Omental fat pad (tissue), 4 donors: ENCODE measurements at places on chromosomes 11 and 22. TPM values are rescaled to one million over a fixed set of nuclear protein-coding genes. Genes with fewer than 3 reads are reported as not detected.

SLC22A12 gene
- total RNA-seq: not detected

USH1C gene
- 0.19 TPM for total RNA-seq

F2 gene
- total RNA-seq: not detected

NEFH gene
- total RNA-seq: 0.32 TPM

- no peak for DNase-seq
These were observed 91.7 kb downstream of the TP53I11 start for GRCh38 chr11:44858796-44859527.

DNA sequence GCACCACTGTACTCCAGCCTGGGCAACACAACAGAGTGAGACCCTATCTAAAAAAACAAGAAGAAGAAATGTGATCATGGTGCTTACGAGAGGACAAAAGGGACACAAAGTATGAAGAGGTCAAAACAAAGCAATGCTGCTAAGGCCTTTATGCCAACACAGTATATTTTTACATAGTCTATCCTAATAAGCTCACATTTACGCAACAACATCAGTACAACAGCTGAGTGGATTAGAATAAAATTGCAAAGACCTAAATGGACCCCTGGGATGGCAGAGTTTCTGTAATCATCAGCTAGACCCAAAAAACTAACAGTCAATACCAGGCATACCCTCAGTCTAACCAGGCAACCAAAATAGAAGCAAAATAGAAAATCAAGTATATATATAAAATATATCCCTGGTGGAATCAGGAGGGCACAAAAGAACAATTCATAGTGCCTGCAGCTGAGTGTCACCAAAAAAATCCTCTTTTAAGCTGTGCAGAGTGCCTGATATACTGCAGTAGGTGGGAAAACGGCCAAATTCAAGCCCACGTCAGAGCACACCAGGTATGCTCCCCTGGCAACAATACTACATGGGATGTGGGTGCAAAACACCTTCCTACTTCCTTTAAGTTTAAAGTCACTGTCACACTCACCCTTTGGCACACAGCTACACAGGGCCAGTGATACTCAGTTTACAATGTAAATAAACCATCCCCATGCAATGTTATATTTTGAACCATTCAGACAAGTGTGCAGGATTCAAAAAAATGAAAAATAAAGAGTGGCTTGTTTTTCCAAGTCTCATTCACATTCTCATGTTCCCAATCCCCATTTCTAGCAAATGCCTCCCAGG, 57.8 kb downstream of the RBFOX2 start:
- DNase-seq: no peak

MAPK1 gene
- 37.2 TPM for total RNA-seq

- no peak for DNase-seq
These were observed 7.6 kb upstream of the C11orf96 start for GRCh38 chr11:43934601-43935423.

DNA sequence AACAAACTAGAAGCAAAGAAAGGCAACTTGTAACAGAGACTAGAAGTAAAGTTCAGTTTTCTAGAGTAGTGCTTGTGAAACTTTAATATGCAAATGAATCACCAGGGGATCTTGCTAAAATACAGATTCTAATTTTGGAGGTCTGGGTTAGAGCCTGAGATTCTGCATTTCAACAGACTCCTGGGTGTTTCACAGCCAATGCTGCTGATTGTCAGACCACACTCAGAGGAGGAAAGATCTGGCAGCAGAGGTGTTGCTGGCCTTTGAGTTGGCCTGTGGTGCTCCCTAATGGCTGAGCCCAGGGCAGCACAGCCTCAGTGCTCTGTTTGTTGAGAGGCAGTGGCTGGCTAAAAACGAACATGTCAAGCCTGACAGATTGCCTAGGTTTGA, 5.4 kb downstream of the CRY2 start:
- DNase-seq: no peak

- DNase-seq: no peak
These were observed 595.3 kb upstream of the CADM1 start for GRCh38 chr11:116099541-116099940.

DNA sequence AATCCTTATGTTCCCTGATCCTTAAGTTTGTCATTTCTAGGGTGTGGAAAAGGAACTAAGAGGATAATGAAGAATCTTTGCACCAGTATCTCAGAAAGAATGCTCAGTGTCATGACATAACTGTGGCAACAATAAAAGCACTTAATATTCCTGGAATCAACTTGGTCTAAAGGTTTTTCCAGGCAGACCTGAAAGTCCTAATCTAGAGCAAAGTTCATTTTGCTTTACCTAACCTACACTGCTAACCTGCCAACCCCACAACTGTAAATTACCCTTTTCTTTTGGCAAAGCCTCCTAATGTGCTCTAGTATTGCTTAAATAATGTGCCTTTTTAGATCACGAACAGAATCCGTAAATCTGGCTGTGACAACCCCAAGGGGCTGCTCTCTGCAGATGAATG, 82.5 kb downstream of the AMBRA1 start:
- DNase-seq: no peak

DNA sequence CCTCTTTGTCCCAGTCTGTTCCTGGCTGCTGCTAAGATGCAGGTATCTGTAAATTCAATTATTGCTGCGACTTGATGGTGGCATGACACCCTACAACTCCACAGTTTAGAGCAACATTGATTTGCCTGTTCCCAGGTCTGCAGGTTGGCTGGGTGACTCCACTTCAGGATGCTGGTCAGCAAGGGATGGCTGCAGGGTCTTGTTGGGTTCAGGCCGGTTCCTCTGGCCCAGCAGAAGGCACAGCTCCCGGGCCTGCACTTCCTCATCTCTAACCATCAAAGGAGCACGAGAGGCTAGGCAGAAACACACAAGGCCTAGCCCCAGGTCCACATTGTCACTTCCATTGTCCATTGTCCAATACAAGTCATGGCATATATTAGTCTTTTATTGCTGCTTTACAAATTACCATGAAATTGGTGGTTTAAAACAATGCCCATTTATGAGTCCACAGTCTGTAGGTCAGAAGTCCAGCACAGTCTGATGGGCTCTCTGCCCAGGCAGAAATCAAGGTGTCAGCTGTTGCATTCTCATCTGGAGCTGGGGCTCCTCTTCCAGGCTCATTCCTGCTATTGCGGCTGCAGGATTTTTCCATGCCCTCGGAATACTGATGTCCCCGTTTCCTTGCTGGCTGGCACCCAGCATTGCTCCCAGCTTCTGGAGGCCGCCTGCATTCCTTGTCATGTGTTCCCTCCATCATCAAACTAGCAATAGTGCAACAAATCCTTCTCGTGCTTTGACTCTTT, 96.6 kb upstream of the LMO1 start:
- DNase-seq: no peak

DNA sequence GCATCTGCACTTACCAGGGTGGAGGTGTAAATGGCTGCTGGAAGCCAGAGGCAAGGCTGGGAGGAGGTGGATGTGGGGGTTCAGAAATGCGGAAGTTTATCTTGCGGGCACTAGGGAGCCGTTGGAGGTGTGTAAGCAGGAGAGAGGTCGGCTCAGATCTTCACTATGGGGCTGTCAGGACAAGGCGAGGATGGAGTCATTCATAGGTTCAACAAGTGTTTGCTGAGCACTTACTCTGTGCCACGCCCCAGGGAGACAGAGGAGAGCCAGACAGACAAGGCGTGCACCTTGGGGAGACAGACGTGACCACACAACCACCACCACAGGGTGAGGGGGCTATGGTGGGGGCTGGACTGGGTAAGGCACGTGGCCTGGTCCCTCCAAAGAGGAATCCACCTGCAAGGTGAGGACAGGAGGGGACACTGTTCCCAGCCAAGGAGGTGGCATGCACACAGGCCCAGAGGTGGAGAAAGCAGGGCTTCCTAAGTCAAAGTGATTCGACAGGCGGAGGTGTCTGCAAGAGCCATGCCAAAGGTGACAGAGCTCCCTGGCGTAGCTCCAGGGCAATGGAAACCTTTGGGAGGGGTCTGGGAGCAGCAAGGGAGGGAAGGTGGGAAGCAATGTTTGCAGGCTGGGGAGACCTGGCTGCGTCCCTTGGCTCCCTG, 30.8 kb upstream of the TCF20 start:
- DNase-seq: no peak

GRCh38 chr22:42922374-42923191, 65.5 kb upstream of the ARFGAP3 start:
- no peak for DNase-seq

GGT1 gene
- total RNA-seq: 1.1 TPM

MRGPRX4 gene
- not detected for total RNA-seq

DNA sequence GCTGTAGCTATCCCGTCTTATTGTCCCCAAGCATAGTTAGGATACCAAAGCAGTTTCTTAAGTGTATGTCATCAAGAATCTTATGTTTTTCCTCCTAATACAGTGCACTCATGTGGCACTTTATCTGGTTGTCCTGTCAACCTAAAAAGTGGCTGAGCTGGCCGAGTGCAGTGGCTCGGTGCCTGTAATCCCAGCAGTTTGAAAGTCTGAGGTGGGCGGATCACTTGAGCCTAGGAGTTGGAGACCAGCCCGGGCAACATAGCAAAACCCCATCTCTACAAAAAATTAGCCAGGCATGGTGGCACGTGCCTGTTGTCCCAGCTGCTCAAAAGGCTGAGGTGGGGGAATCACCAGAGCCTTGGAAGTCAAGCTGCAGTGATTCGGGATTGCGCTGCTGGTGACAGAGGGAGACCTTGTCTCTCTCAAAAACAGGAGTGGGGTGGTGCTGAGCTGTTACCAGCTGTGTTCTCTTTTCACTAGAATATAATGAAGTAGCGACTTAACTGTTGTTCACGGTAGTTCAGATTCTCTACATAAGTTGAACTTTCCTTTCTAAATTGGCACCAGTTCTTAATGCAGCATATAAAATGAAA, 48.1 kb downstream of the EP300 start:
- DNase-seq: no peak

C11orf42 gene
- not detected for total RNA-seq

KCTD14 gene
- total RNA-seq: 8.4 TPM

H19 gene
- 569 TPM for total RNA-seq

DNA sequence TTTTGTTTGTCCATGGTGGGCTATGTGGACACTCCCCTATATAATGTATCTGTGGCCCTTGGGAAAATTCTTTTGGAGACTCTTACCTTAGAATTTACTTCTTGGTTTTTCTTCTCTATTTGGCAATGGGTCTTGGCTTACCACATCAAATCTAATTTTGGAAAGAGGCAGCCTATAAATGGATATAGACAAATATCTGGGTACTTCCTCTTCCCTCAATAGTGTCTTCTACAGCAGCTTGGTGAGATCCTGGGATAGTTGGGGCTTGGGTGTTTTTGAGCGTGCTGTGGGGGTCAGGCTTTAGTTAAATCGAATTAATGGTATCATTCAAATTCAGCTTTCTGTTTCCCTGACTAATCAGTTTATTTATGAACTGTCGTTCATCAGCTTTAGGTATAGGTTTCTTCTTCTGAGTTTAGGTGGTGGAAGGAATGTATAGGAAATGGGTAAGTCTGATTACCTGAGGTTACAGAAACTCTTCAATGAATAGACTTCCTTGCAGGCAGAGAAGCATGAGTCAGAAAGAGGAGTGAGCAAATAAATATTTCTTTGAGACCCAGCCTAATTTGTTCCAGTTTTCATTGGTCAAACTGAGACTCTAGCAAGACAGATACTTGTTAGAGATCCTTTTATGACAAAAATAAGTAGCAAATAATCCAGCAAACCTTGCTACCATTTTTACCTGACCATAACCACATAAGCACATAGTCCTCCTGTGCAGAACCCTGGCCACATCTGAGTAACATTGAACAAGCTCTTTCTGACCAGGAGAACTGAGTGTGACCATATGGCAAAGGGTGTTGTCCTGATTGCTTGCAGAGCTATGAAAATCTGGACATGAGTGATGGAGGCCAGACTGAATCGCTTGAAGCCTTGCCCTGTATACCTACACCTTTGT, 68.6 kb upstream of the SORL1-AS1 start:
- no peak for DNase-seq

TPBGL gene
- not detected for total RNA-seq

NNMT gene
- 1,460 TPM for total RNA-seq

INPPL1 gene
- total RNA-seq: 47.6 TPM

CCDC88B gene
- total RNA-seq: 24.1 TPM

DNA sequence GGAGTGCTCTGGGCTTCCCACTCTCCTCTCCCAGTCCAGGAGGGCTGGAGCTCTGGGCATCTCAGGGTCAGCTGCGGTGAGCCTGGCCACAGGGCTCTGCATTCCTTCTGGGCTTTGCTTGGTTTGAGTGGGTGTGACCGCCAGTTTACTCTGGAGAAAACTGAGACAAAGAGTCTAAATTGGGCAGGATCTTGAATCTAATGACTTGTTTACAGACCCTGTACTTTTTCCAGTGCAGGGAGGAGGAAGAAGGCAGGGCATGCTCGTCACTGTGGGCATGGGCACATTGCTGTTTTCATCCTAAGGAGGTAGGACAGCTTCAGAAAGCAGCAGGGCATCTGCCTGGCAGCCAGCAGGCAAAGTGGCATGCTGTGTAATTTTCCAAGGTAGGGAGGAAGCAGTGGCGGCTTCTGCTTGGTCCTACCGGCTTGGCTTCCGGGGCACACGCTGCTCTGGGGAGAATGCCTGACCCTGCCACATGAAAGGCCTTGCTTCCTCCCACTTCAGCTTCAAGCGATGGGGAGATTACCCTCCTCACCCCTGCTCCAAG, 22.9 kb downstream of the FLI1 start:
- no peak for DNase-seq

- DNase-seq: no peak
These were observed 340.2 kb downstream of the TBC1D22A start for GRCh38 chr22:47102648-47103047.

DNA sequence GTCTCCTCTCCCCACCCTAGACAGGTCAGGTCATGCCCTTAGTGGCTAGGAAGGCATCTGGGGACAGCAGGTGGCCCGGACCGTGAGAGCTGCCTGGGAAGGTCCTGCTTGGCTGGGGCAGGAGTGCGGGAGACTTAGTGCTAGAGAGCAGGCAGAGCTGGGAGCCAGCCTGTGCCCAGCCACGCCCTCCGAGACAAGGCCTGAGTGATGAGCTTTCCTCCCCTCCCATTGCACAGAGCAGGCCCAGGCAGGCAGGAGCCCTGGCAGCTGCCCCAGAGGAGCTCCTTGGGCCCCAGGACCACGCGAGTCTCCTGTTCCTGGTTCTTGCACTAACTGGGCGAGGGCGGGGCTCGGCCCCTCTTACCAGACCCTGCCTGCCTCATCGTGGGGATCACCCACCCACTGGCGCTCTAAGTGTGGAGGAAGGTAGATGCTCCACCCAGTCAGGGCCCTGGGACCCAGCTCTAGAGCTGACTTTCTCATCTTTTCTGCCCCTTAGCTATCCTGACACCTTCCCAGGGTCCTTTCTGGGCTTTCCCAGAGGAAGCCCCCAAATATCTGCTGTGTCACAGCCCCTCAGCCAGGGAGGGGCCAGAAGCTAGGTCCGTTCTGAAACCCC, 44.9 kb downstream of the MACROD1 start:
- no peak for DNase-seq

DNA sequence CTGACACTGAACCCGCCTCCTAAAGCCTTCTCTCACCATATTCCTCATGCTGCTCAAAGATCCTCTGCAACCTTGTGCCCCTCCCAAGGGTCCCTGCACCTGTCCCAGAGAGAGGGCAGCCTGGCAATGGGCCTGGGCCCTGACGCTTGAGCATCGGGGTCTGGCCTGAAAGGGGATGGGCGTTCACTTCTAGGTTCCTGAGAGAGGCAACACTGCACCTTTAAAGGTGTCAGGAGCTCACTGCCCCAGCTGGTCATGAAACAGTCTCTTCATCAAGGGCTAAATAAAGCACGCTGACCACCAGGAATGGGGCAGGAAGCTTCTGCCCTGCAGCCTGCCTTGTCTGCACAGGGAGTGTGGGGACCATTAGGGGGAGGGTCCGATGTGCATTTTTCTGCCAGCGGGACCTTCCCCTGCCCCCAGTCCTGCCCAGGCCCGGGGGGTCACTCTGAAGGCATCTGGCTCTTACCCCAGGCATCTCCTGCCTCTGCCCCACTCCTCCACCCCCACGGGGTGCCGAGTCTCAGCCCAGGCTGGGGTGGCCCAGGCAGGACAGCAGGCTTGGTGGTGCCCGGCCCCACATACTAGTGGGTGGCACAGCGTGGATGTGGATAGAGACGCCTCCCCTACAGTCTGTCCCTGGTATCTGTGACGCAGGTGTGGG, 3.5 kb downstream of the C11orf21 start:
- peak; percentile 11 for DNase-seq
